ENCODE measurements at places on chromosomes 3 and 15. TPM values are rescaled to one million over a fixed set of nuclear protein-coding genes. Genes with fewer than 3 reads are reported as not detected.

- no peak overlapping the region for H3K4me3 ChIP-seq
- no peak overlapping the region for H3K27ac ChIP-seq
- H3K36me3 ChIP-seq: no peaks in the 10 kb centered on the region
- no peak for DNase-seq
These were observed 1.8 kb downstream of the EFCC1 start for GRCh38 chr3:129002573-129003569.

DNA sequence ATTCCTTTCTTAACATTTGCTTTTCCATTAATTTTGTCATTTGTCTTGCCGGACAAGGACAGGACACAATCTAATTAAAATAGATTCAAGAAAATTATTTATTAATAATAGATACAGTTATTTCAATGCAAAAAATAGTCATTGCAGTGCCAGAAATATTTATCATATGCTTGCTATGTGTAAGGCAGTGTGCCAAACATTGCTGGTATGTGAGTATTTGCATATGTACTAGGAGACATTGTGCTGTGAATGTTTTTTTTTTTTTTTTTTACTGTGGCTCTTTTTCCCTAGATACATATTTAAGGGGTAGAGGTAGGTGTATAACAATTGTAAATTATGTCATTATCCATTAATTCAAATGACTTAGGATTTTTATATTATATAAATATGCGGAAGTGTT is 23.3 kb downstream of the SPRED1 start:
- peak; percentile 79 for DNase-seq
- peaks cover 4% of the 10 kb centered on the region for H3K4me1 ChIP-seq
- no peak overlapping the region for H3K4me3 ChIP-seq
- 0 out of 2 replicates have a peak, but pooled peaks cover 2% of the 10 kb centered on the region for H3K36me3 ChIP-seq
- no peaks in the 10 kb centered on the region for H3K27me3 ChIP-seq
- no peak overlapping the region for H3K27ac ChIP-seq

DNA sequence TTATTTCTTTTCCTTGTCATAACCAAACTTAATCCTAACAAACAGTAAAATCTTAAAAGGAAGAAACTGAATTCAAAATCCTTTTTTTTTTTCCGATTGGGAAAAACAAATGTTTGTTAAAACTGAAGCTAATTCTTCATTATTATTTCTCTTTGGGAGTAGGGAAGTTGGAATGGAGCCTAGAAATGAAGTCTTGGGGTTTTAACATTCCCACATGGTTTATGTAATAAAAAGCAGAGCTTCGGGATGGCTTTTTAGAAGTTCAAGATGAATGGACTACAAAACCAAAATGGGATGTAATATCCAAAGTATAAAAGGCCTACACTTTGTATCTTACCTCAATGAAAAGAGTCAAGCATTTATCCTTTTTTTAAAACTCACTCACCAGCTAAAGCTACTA is 189.0 kb upstream of the TMC3 start:
- DNase-seq: no peak
- no peaks in the 10 kb centered on the region for H3K4me1 ChIP-seq
- no peak overlapping the region for H3K4me3 ChIP-seq

- H3K4me3 ChIP-seq: no peak overlapping the region
- no peaks in the 10 kb centered on the region for H3K36me3 ChIP-seq
- H3K27ac ChIP-seq: no peak overlapping the region
- DNase-seq: no peak
- H3K27me3 ChIP-seq: no peaks in the 10 kb centered on the region
These were observed 595.5 kb downstream of the GRM7 start for GRCh38 chr3:7456386-7456785.

DNA sequence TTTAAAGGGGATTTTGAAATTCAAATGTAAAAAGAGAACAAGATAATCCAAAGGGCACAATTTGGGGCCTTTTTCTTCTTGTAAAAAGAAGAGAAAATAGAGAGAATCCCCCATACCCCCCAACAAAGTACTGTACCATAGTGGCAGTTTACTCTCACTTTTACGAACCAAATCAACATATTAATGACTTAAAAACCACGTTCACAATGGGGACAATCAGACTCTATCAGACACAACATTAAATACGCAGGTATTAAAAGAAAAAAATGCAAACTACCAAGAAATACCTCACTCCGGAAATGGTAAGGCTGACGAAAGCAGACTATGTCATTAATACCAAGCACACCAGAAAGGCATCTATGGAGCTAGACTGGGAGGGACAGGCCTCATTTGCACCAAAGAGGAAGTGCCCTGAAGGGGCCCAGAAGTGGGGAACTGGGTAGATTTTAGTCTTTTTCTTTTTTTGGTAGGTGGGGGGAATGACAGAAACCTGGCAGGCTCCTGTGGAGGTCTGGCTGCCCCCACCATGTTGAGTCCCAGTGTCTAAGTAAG is 134.3 kb downstream of the TIGIT start:
- no peak for DNase-seq
- H3K4me3 ChIP-seq: no peak overlapping the region
- H3K27me3 ChIP-seq: no peaks in the 10 kb centered on the region
- no peaks in the 10 kb centered on the region for H3K4me1 ChIP-seq
- no peaks in the 10 kb centered on the region for H3K36me3 ChIP-seq

DNA sequence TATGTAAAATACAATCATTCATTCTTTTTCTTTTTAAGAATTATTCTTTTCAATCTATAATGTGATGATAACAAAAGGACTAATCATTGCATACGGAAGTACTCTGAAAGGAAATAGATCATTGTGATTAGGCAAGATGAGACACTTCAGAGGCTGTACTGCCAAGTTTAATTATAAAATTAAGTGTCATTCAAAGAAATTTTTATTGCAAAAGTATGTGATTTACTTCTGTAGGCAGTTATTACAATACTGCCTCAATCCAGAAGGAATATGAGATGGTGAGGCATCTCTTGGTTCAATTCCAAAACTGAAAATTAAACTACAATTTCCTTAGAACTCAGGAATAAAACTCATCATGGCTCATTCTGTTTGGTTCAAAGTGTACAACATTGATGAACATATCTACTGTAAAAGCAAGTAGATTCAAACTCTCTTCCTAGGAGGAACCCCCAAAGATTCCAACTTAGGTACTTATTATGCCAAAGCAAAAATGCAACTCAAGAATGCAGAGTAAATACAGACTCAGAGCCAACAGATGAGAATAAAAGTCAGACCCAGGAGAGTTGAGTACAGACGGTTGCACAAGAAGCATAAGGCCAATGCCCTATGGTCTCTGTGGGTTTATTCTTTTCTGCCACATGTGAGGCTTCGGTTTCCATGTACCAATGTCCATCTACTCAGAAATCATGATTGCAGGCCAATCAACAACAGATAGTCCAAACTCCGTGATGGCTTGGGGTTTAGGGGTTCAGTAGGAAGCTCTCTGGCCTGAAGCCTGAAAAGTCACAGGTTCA is 118.5 kb upstream of the WNT5A start:
- peak; percentile 22 for DNase-seq
- H3K4me1 ChIP-seq: no peaks in the 10 kb centered on the region
- H3K27me3 ChIP-seq: peaks cover 3% of the 10 kb centered on the region
- no peaks in the 10 kb centered on the region for H3K36me3 ChIP-seq
- no peak overlapping the region for H3K27ac ChIP-seq

DNA sequence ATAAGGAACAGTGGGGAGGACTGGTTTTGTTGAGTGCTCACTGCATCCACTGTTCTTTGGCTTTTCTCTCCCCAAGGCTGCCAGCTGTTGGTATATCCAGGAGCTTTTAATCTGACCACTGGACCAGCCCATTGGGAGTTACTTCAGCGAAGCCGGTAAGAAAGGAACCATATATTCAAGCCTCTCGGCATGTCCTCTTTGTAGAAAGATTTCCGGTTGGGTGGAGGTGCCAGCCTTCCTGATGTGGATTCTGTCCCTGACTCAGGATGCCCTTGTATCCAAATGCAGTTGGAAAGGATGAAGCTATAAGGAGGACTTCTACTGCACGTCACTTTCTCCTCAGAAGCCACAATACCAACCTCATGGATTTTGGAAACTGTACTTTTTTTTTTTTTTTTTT is 14.2 kb downstream of the NIT2 start:
- DNase-seq: no peak
- H3K36me3 ChIP-seq: peaks cover 36% of the 10 kb centered on the region
- H3K27me3 ChIP-seq: no peaks in the 10 kb centered on the region
- H3K4me3 ChIP-seq: no peak overlapping the region
- no peaks in the 10 kb centered on the region for H3K4me1 ChIP-seq

DNA sequence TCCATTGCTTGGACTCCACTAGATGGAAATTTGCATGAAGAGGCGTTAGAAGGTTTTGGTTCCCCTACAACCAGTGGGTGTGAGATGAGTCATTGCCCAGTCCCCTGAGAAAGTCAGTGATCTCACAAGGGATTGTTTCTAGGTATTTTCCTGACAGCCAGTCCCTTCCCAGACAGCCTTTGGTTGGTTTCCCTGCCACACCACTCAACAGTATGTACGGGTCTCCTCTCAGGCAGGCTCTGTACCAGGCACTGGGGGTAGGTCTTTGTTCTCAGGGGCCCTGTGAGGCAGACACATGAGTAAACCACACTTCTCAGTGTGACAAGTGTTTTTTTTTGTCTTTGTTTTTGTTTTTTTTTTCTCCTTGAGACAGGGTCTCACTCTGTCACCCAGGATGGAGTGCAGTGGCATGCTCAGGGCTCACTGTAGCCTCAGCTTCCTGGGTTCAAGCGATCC is 4.0 kb downstream of the LAMP3 start:
- no peaks in the 10 kb centered on the region for H3K36me3 ChIP-seq
- peaks cover 36% of the 10 kb centered on the region for H3K27me3 ChIP-seq
- DNase-seq: peak; percentile 68
- H3K4me1 ChIP-seq: no peaks in the 10 kb centered on the region
- no peak overlapping the region for H3K4me3 ChIP-seq
- no peak overlapping the region for H3K27ac ChIP-seq

DNA sequence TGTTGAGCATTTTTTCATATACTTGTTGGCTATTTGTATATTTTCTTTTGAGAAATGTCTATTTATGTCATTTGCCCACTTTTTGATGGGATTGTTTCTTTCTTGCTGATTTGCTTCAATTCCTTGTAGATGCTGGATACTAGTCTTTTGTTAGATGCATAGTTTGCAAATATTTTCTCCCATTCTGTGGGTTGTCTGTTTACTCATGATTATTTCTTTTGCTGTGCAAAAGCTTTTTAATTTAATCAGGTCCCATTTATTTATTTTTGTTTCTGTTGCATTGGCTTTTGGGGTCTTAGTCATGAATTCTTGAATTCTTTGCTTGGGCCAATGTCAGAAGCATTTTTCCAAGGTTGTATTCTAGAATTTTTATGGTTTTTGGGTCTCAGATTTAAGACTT is 251.7 kb downstream of the WNT5A start:
- peaks cover 5% of the 10 kb centered on the region for H3K4me1 ChIP-seq
- peak; percentile 60 for DNase-seq
- no peaks in the 10 kb centered on the region for H3K27me3 ChIP-seq
- no peak overlapping the region for H3K4me3 ChIP-seq
- H3K27ac ChIP-seq: no peak overlapping the region

- H3K27ac ChIP-seq: no peak overlapping the region
- H3K27me3 ChIP-seq: no peaks in the 10 kb centered on the region
- H3K4me1 ChIP-seq: peaks cover 4% of the 10 kb centered on the region
- DNase-seq: no peak
- H3K36me3 ChIP-seq: peaks cover 15% of the 10 kb centered on the region
- H3K4me3 ChIP-seq: no peak overlapping the region
These were observed 33.4 kb downstream of the ETV5 start for GRCh38 chr3:186075489-186075888.

- DNase-seq: no peak
- H3K4me3 ChIP-seq: no peak overlapping the region
- no peaks in the 10 kb centered on the region for H3K27me3 ChIP-seq
- peaks cover 7% of the 10 kb centered on the region for H3K4me1 ChIP-seq
- no peak overlapping the region for H3K27ac ChIP-seq
These were observed 65.4 kb upstream of the ZNF148 start for GRCh38 chr3:125440559-125440955.

DNA sequence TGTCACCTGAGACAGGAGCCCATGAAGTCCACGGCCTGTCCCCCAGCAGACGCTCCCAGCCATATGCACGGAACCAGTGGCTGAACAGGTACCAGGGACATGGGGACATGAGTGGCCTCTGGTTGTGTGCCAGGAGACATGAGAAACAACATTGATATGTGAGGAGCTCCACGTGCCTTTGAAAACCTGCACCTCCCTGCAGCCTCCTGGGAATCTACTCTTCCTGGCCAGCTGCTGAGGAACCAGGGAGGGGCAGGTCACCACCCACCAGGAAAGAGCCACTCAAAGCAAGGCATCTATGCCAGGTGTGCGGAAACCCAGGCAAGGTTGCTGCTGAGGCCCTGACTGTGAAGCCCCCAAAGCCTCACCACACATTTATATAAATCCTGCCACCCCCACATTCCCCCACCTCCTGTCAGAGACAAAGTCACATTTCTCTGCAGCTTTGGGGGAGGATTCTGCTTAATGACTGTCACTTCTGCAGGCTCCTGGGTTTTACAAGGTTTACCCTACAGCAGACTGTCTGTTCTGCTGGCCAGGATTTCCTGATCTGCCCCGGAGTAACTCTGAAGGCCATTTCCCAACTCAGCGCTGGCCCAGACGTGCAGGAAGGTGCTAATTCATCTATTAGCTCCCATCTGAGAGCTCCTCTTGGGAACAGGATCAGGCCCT is 110.8 kb downstream of the ADCY5 start:
- no peaks in the 10 kb centered on the region for H3K36me3 ChIP-seq
- H3K27ac ChIP-seq: no peak overlapping the region
- no peaks in the 10 kb centered on the region for H3K4me1 ChIP-seq
- H3K27me3 ChIP-seq: peaks cover 48% of the 10 kb centered on the region

The DPH3 gene
- total RNA-seq: 32.1 TPM

The UQCC5 gene
- 1.1 TPM for total RNA-seq

The CACNA1D gene
- total RNA-seq: under 0.01 TPM
